NCI-H2171 treated with DMSO at 0.1 percent for 48 hours (cell line): ENCODE measurements at places on chromosomes 6 and 20.

DNA sequence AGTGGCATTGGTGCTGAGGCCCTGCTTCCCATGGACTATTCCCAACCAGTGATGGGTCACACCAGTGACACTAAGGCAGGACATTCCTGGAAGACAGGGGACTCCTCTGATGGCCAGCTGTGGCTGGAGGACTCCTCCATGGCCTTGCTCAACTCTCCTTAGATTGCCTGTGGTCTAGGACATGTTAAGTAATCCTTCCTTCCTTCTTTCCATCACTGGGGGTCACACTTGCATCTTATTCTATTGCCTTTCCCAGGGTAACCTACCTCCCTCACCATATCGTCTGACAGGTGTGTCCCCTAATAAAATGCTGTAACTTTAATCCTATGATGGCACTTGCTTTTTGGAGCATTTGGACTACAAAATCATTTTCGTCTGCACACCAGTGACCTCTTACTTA, 24.5 kb upstream of the HLA-A start:
- DNase-seq, result no peak

GRCh38 chr20:59404749-59405148, 104.3 kb downstream of the EDN3 start:
- no peak for DNase-seq

- DNase-seq, result no peak
These were observed 41.1 kb upstream of the PREP start for GRCh38 chr6:105443941-105444340.

DNA sequence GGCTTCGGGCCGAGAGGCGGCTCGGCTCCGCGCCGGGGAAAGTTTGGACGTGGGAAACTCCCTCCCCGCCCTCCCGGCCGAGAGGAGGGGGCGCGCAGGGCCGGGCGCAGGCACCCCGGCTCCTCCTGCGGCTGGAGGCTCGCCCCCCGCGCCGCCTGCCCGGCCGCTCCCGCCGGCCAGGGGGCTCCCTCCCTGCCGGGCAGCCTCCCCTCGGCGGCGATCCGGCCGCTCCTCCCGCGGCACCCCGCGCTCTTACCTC, 370 bp downstream of the CDH22 start:
- DNase-seq, result no peak

GRCh38 chr6:56004426-56004825, 129.0 kb upstream of the BMP5 start:
- DNase-seq, result no peak

GRCh38 chr20:3933218-3933617, 44.0 kb downstream of the PANK2 start:
- no peak for DNase-seq

- no peak for DNase-seq
These were observed 86.9 kb downstream of the PXDC1 start for GRCh38 chr6:3664625-3665041.

- DNase-seq, result no peak
These were observed 110.1 kb downstream of the ADTRP start for GRCh38 chr6:11668455-11668854.

GRCh38 chr6:79269877-79270276, 35.4 kb upstream of the HMGN3 start:
- DNase-seq, result no peak

- DNase-seq, result no peak
These were observed 750.0 kb downstream of the TBC1D32 start for GRCh38 chr6:120584111-120584760.

DNA sequence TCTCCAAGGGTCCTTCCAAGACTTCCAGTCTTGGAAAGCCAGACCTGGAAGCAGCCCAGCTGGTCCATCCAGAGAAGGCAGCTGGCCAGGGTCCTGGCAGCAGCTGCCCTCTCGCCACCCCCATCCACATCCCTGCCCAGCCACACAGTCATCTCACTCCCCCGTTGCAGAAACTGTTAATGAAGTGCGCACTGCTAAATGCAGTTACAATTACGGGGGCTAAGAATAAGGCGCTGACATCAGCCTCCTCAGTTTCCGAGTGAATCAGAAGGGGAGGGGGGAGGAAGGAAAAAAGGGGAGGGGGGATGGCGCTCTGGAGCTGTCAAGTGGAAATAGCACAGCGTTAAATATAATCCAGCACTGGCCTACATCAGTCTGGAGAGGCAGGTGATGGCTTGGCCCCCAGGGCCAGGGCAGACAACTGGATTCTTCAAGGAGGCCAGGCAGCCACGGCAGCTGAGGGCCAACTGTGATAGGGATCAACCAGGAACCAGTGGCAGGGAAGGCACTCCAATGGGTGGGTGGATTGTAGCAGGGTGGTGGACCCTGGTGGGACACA, 6.9 kb downstream of the RIMS4 start:
- DNase-seq, result no peak

DNA sequence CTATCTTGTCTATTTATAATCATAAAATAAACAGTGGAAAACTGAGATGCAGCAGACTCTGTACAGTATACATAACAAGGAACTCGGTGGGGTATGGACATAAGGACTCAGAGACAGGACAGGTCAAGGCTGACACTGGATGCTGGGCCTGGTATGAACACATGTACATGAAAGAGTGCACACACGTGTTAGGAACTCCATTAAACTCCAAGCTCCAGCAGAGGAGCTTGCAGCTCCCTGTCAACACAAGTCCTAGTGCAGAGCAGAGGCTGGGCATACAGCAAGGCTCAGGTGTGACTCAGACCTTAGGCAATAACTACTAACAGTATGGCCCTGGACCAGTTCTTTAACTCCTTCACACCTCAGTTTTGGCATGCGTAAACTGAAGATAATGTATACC, 17.1 kb downstream of the NAPB start:
- no peak for DNase-seq

- DNase-seq, result no peak
These were observed 52.9 kb downstream of the RNASET2 start for GRCh38 chr6:166903500-166903899.

DNA sequence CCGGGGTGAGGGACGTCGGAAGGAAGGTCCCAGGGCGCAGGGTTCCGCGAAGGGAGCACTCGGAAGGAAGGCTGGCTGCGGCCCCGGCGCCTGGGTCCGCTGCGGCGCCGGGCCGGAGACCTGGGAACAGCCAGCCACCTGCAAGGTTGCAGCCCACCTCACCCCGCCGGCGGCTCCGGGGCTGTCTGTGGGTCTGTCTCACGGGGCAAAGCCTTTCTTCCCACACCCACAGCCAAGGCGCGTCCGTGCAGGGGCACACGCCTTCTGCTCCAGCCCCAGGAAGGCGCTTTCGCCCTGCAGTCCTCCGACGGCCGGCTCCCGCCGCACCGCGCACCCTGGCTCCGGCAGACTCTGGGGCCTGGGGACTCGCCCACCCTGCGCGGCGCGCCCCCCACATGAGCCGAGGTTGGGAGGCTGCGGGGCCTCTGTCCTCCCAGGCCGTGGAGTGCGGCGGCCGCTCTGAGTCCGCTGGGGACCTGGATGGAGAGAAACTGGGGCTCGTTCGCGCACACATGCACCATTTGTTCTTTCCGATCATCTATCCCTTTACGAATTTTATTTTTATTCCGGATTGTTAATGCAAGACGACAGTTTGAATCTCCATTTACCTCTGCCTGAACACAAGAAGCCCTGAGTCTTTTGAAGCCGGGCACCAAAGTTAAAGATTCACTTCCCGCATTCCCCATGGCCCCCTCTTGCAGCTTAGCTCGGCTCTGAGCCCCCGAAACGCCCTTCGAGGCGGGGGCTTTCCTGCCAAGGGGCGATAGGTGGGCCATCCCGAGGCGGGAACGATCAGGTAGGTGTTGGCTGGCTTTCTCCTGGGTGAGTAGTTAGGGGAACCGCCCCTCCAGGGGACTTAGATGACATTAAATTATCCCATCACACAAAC, 4.5 kb upstream of the FOXC1 start:
- DNase-seq, result no peak

GRCh38 chr6:169921217-169921616, 169.8 kb downstream of the ERMARD start:
- DNase-seq, result no peak

- DNase-seq, result no peak
These were observed 487.7 kb upstream of the ID4 start for GRCh38 chr6:19349429-19349828.

GRCh38 chr6:55578537-55579363, at the start of gene HMGCLL1:
Gene HMGCLL1 (minus strand): TSS chr6:55579192. CDS start chr6:55579055, 137 bp downstream.
- peak; percentile 41 for DNase-seq

GRCh38 chr6:158860279-158860865, 41.2 kb upstream of the EZR start:
- DNase-seq, result no peak

DNA sequence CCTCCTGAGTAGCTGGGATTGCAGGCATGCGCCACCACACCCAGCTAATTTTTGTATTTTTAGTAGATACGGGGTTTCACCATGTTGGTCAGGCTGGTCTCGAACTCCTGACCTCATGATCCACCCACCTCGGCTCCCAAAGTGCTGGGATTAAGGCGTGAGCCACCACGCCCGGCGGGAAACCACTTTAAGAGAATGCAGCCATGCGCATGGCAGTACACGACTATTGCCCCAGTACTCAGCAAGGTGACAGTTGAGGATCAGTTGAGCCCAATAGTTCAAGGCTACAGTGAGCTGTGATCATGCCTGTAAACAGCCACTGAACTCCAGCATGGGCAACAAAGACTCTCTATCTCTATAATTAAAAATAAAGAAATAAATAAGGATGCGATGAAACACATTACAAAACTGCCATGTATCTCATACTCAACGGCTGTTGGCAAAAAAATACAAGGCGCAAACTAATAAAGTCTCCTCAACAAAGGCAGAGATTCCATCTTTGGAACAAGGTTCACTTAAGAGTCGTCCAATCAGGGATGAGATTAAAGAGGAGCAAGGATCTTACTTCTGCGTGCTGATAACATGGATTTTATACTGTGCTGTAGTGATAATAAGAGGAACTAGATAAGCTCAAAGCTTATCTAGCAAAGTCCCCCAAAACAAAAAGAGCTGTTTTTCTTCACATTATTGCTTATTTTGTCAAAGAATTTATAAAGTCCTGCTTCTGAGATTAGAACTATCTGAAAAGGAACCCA, 51.1 kb downstream of the STAU1 start:
- DNase-seq, result no peak
